Activated naive CD8-positive, alpha-beta T cell treated with anti-CD3 and anti-CD28 coated beads for 36 hours (primary cell): ENCODE measurements at places on chromosomes 3 and 15. TPM values are rescaled to one million over a fixed set of nuclear protein-coding genes. Genes with fewer than 3 reads are reported as not detected.

Gene PYGO1
- not detected for total RNA-seq

Gene TLR9
- 1.4 TPM for total RNA-seq

GRCh38 chr15:80694611-80695098 lies 455 bp upstream of the ABHD17C start:
- peaks cover 4% of the 10 kb centered on the region for H3K27me3 ChIP-seq
- peak overlapping the region; percentile 3 for H3K27ac ChIP-seq
- peak; percentile 35 for DNase-seq
- peaks cover 7% of the 10 kb centered on the region for H3K36me3 ChIP-seq
- H3K4me1 ChIP-seq = peaks cover 23% of the 10 kb centered on the region

DNA sequence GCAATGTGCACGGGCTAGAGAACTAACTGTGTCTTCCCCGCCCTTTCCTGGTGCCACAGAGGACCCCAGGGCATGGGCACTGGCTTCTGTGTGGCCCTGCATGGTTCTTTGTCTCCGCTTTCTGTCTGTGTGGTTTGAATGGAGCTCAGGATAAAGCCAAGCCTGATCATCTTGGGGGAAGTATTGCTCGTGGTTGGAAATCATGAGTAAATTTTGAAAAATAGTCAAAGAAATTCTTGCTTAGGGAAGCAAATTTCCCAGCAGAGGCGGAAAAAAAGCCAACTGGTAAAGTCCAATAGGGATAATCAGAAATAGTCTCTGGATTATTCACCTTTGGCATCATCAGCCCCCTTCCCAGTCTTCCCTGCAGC lies 55.4 kb downstream of the MAGEF1 start:
- no peaks in the 10 kb centered on the region for H3K27me3 ChIP-seq
- no peak overlapping the region for H3K4me3 ChIP-seq
- H3K36me3 ChIP-seq = no peaks in the 10 kb centered on the region
- DNase-seq = no peak
- no peak overlapping the region for H3K27ac ChIP-seq

DNA sequence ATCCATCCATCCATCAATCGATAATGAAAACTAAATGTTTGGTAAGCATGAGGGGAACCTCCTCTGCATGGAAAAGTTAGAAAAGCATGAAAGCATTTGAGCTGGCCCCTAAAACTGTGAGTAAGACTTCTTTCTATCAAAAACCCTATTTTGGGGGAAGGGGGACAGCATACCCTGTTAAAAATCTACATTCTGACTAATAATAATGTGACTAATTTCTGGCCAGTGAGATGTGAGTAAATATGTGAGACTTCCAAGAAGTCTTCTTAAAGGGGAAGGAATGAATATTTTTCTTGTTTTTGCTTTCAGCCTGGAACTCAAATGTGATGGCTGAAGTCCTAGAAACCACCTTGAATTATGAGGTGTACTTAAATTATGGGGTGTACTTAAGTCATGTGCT lies 54.9 kb downstream of the C3orf85 start:
- H3K27ac ChIP-seq = no peak overlapping the region
- no peaks in the 10 kb centered on the region for H3K27me3 ChIP-seq
- DNase-seq = no peak
- H3K36me3 ChIP-seq = no peaks in the 10 kb centered on the region
